Fibroblast of skin of right biceps (primary cell): ENCODE measurements at places on chromosomes 2 and 18.

GRCh38 chr2:23399674-23400261, 14.8 kb downstream of the KLHL29 start:
- DNase-seq, result no peak

GRCh38 chr2:69969126-69969983, 7.9 kb upstream of the ASPRV1 start:
- no peak for DNase-seq

- no peak for DNase-seq
Measured at GRCh38 chr18:2572892-2573291, 1.5 kb downstream of the NDC80 start.

GRCh38 chr2:69309351-69310110, 77.5 kb downstream of the GFPT1 start:
- DNase-seq, result peak; percentile 57

DNA sequence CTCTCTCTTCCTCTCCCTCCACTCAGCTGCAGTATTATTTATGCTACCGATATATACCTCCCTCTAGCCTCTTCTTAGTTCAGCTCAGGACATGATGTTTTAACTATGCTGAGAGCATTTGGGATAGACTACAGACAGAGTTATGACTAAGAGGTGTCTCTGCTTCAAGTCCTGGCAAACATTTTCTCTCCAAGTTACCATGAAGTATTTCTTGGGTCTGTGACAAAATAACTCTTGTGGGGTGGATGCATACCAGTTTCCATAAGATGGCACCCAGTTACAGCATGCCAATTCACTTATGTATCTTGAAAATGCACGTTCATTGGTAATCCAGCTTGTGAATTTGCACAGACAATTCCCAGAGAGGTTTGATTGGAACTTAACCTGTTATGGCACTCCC, 737.6 kb downstream of the SLC4A3 start:
- DNase-seq, result peak; percentile 52

GRCh38 chr2:195552581-195552980, 104.4 kb upstream of the SLC39A10 start:
- DNase-seq, result no peak

- DNase-seq, result no peak
Measured at GRCh38 chr2:202009581-202009980, 24.1 kb upstream of the FZD7 start.

DNA sequence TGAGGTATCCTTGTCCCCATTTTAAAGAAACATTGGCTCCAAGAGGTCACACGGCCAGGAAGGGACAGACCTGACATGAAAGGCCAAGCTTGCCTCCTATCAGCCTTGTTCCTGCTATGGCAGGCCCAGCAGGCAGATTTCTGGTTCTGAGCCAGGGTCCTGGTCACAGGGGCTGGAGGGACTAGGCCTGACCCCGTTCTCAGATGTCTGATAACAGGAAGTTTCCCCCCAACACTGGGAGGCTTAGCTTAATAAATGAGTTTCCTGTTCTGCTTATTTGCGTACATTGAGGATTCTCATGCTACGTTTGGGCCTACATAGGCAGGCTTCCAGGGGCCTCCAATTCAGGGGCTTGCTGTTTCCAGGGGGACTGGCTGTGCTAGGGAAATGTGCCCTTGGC, 107.8 kb upstream of the LTBP1 start:
- DNase-seq, result no peak

DNA sequence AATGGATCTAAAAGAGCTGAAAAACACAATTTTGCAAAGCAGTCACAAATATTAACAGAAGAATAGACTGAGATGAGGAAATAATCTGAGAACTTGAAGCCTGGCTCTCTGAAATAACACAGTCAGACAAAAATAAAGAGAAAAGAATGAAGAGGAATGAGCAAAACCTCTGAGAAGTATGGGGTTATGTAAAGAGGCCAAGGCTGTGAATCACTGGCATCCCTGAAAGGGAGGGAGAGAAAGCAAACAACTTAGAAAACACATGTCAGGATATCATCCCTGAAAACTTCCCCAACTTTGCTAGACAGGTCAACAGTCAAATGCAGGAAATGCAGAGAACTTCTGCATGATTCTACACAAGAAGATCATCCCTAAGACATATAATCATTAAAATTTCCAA, 73.5 kb upstream of the LHCGR start:
- peak; percentile 69 for DNase-seq

DNA sequence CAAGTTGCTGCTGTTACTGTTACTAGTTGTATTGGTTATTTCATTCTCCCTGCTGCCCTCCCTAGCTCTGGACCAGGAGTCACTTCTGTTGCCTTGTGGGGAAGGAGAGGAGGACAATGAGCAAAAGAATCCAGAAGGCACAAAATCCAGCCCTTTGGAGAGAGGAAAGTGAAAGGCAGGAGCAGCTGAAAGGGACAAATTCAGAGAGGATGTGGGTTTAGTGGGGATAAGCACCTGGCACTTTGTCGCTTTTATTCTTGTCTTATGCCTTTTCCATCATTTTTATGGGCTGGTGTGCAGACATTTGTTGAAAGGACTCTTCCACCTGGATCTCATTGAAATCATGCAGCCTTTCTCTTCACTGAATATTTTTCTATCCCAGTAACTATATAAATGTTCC, 24.3 kb upstream of the LTBP1 start:
- no peak for DNase-seq

DNA sequence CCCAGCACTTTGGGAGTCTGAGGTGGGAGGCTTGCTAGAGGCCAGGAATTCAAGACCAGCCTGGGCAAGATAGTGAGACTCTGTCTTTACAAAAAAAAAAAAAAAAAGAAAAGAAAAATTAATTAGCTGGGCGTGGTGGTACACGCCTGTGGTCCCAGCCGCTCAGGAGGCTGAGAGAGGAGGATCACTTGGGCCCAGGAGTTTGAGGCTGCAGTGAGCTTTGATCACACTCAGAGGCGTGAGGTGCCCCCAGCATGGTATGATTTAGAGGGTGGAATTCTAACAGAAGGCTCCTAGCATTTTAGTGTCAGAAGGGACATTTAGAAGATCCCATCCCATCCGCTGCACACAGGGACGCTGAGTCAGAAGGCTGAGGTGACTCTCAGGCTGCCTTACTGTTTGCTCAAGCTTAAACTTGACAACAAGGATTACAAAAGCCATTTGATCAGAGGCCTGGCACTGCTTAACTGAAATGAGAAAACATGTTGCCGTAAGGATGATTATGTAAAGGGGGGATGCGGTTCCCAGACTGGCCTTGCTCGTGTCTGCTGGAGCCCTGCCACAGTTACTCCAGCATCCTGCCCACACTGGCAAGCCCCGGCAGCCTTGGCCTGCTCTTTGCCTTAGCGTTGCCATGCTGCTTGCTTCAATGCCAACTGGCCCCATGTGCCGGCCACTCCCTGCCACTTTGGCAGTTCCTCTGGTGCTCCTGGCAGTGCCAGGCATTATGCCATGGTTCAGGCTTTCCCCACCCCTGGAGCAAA, 45.6 kb upstream of the SLC1A4 start:
- peak; percentile 25 for DNase-seq

- no peak for DNase-seq
Measured at GRCh38 chr2:240998995-240999791, 775 bp downstream of the SNED1 start.

GRCh38 chr2:118265873-118266455, 177.7 kb downstream of the INSIG2 start:
- peak; percentile 36 for DNase-seq

GRCh38 chr2:98508709-98509066, 64.0 kb downstream of the INPP4A start:
- no peak for DNase-seq

DNA sequence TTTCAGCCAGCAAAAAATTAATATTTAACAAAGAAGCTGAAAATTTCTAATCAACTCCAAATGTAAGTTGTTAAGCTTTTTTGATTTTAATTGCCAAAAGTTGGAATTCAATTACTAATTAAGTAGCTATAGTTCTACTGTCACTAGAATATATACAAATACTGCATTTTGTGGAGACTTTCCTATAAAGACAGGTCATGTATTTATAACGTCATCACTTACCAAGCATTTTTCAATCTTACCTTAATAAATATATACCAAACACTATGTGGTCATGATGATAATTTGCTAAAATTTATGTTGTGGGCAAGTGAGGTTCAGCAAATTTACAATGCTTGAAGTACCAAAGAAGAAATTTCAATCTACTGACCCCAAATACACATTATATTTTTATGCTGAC, 24.2 kb upstream of the TMEFF2 start:
- no peak for DNase-seq

GRCh38 chr18:11857177-11857887, 6.1 kb downstream of the CHMP1B start:
- peak; percentile 99 for DNase-seq

DNA sequence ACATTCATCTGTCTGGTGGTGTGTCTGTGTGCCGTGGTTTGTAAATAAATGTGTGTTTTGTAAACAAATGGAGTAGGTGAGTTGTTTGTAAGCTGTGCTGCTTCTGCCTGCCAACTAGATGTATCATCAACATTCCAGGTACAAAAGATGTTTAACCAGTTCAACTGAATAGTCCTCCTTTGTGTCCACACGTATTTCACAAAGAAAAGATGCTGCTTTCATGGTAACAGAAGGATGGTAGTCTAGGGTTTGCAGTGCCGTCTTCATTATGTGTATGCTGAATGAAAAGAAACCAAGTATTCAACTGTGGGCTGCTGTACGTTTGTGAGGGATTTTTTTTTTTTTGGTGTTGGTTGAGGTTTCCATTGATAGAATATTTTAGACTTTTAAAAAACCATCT, 72.1 kb downstream of the CAMKMT start:
- DNase-seq, result no peak

GRCh38 chr2:68282811-68283418, 30.6 kb upstream of the PPP3R1 start:
- peak; percentile 43 for DNase-seq

GRCh38 chr18:60664736-60665135, 292.2 kb upstream of the MC4R start:
- DNase-seq, result no peak

- DNase-seq, result peak; percentile 8
Measured at GRCh38 chr2:113720167-113720566, 36.3 kb downstream of the SLC35F5 start.
